Naive thymus-derived CD4-positive, alpha-beta T cell (primary cell): ENCODE measurements at places on chromosomes 1 and 21. TPM values are rescaled to one million over a fixed set of nuclear protein-coding genes. Genes with fewer than 3 reads are reported as not detected.

- no peak for DNase-seq
Observed at GRCh38 chr21:30126576-30126975, 40.0 kb downstream of the CLDN17 start.

The RORC gene
- 0.16 TPM for total RNA-seq

The SPRR2G gene
- total RNA-seq, result not detected

DNA sequence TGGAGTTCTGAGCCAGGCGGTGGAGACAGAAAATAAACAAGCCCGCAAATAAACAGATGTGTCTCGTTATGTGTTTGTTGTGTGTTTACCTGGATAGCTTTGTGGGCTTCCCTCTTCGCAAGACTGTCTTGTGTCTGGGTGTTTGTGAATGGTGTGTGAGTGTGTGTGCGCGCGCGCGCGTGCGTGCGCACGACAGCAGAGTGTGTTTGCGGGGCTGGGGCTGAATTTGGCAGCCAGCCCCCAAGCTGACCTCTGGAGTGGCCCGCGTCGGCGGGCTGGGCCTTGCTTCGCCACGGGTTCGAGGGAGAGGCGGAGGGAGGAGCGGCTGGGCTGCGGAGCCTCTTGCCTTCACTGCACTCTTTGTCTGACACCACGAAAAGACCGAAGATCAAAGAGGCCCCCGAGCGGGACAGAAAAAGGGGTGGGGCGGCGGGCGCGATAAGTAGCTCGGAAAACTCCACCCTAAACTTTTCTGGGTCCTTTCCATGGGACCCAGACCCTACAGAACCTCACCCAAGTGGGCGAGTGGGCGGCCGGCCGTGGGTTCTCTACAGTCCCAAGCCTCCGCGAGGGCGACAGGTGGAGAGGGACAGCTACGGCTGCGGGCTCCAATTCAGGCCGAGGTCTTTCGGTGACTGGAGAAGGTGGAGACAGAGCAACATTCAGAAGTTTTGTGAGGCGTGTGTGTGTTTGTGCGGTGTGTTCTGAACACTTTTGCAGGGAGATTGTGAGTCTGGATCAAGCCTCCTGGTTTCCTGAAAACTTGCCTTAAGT, 14.5 kb downstream of the PAX7 start:
- no peak for DNase-seq

DNA sequence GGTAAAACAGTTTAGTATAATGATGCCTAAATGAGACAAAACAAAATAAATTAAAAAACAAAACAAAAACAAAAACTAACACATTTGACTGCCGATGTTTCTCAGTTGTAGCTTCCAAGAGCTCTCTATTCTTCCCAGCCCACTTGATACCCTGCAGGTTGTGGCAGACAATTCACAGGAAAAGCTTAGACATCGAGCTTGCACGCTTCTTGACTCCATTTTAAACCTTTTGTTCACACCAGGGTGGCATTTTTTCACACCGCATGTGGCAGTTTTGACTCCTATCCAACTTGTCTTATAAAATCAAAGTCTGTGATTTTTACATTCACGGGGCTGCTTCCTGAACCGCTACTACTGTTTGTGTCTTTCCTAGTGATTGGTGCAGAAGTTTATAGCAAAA, 575.9 kb downstream of the USP25 start:
- DNase-seq, result no peak

GRCh38 chr1:204190212-204191211, 5.8 kb downstream of the KISS1 start:
- peak; percentile 40 for DNase-seq
